ENCODE measurements at places on chromosomes 1 and 21. TPM values are rescaled to one million over a fixed set of nuclear protein-coding genes. Genes with fewer than 3 reads are reported as not detected.
A peak's percentile ranks its signal among the peaks of the same experiment; 100 is the strongest.

DNA sequence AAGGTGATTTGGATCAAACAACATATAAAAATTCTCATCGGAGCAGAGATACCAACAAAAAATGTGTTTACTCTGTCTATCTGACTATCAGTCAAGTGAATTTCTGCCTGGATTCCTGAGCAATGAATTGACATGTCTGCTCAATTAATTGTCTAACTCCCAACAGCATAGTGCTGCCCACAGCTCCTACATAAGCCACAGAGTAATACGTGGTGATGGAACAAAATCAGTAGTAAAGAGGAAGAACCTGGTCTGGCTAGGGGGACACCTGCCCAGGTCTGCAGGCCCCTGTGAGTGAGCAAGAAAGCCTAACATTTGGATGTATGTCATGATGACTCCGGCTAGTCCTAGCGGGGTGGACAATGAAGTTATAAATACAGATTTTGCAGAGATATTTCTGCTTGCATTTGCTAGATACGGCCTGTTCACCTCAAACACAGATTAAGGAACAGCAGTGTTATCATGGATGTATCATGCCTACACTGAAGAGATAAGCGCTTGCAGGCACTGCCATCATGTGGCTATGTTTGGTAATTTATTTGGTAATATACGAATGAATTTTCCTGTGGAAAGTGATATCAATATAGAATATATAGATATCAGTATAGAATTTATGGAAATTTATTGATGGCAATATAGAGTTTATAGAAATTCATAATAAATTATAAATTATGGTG is 69.6 kb upstream of the LRRC8B start:
- DNase-seq = no peak

The MATN1 gene
- total RNA-seq = not detected

- peak; percentile 39 for DNase-seq
Observed at GRCh38 chr21:42566524-42567213, 53.0 kb downstream of the SLC37A1 start.

The KIRREL1 gene
- 2.2 TPM for total RNA-seq

DNA sequence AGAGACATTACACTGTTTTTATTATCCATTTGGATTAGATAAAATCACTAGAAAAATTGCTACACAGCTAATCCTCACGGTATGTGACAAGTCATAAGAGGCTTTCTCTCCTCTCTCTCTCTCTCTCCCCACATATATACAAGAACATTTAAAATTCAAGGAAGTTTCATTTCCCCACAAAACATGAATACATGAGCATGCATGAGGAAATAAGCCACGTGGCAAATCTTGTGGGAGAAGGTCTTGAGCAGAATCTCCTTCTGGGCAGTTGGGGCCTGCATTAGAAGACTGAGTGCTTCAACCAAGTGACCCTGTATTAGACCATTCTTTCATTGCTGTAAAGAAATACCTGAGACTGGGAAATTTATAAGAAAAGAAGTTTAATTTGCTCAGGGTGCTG is 1313.1 kb downstream of the MRPL39 start:
- DNase-seq = no peak

- no peak for DNase-seq
Observed at GRCh38 chr1:28510970-28511440, 5.2 kb downstream of the RCC1 start.

DNA sequence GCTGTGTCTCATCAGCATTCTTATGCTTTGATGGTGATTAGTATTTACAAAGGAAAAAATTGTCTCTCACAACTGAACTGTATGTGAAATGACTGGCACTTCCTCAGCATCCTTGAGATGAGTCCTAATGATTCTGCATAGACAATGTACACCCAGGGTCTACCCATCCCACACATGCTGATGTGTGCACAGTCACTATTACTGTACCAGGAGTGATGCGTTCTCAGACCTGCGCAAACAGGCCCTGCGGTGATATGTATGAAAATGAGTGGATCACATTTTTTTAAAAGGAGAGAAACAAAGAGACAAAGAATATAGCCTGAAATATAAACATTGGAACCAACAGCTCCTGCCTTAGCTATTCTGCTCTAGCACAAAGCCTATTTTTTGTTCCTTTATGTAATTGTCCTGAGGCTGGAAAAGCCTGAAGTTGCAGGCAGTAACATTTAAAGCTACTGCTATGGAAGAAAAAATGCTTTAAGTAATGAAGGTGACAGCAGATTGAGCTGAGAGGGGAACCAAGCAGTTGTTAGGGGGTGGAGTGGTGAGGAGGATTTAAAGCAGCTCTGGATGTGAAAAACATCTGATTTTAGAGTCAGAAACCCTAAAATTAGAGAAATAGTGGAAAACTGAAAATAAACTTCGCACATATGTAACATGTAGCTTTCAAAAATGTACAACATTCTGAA is 5.5 kb downstream of the RCAN1 start:
- DNase-seq = no peak
